ENCODE measurements at places on chromosomes 2 and 18.

DNA sequence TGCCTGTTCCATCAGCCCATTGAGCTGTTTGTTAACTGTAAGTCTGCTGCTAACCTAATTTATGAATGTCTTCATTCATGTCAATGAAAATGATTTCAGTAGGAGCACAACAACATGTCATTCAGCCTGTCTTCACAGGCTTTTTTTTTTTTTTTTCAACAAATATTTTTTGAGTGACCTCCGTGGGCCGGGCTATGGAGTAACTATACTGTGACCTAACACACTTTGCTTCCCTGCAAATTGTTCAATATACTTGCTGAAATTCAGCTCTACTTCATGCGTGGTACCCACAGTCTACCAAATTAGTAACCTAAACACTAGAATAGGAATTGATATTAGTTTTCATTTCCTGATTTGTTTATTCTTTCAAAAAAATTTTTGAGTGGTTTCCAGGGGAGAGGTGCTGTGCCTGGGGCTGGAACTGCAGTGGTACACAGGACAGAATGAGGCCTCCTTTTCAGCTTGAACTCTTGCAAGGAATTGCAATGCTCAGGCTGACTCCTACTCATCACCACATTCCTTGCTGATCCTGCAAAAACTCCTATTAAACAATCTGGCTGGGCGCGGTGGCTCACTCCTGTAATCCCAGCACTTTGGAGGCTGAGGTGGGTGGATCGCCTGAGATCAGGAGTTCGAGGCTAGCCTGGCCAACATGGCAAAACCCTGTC is 87.1 kb downstream of the CDH20 start:
- DNase-seq: peak; percentile 28

DNA sequence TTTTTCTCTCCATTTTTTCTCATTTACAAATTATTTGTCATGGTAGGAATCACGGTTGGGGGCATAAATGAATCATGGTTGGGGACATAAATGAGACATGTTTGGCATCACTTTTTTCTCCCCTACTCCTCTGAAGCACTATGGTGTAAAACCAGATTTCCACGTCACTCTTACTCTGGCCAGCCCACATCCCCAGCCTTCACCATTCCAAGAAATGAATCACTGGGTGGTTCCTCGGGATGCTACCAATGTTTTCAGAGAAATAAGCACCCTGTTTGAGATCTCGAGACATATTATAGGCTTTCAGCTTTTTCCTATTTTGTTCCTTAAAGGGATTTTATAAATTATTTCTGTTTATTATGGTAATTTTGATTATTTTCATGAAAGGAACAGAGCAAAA is 155.0 kb upstream of the SLC8A1 start:
- no peak for DNase-seq

- DNase-seq: no peak
Measured at GRCh38 chr18:57885931-57886330, 82.8 kb upstream of the ATP8B1 start.

DNA sequence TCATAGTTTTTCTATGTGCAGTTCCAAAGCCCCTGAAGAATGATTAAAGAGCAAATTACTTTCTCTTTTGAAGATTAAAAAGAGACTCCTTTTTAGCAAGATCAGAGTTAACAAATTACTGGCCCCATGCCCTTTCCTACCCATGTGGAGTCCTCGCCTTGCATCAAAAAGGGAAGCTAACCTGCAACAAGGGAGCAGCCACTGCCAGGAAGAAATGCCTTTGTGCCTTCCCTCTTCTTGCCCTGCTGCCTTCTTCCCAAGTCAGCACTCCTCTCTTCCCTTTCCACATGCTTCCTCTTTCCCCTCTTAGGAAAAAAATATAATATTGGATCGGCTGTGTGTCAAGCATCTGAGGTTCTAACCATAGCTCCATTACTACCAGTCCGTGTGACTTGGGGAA is 37.1 kb upstream of the CYP1B1 start:
- DNase-seq: no peak

DNA sequence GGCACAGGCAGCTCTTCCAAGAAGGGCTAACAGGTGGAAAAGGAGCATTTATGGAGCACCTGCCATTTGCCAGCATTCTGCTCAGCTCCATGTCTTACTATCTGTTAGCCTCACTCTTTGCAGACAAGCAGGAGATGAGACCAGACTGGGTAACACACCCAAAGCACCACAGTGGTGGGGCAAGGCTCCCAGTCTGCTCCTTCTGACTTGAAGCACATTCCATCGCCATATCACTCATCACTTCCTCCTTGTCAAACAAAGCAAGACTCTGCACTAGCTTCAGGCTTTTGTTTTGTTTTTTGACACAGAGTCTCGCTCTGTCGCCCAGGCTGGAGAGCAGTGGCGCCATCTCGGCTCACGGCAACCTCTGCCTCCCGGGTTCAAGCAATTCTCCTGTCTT is 182.8 kb downstream of the MGAT5 start:
- DNase-seq: no peak

DNA sequence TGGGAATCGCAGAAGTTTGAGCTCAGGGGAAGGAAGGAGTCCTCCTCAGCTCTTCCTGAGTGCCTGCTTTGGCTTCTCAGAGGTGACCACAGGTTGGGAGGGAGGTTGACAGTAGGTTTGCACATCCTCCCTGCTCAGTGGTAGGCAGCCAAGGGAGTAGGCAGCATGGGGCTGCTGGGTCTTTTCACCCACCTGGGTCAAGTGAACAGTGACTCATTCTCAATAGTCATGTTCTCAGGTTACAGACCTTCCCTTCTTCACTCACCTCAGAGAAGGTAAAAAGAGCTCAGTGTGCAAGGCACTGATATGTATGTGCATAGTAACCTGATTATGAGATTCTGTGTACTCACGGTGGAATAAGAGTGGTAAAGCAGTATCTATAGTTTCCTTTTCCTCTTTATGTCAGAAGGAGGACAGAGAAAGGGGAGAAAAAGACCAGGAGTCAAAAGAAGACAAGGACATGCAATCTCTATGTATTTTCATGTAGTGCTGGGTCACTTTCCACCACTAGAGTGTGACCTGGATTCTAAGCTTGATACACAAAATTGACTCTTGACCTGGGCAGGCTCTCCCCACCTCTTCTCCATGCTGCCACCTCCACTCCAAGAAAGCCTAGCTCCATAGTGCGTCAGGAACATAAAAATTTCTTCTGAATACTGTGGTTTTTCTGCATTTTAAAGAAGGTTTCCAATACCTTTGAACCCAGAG is 36.5 kb upstream of the ASNSD1 start:
- DNase-seq: no peak

- no peak for DNase-seq
Measured at GRCh38 chr18:73879328-73879727, 268.3 kb downstream of the FBXO15 start.

- DNase-seq: no peak
Measured at GRCh38 chr18:25111377-25112288, 240.3 kb downstream of the ZNF521 start.

DNA sequence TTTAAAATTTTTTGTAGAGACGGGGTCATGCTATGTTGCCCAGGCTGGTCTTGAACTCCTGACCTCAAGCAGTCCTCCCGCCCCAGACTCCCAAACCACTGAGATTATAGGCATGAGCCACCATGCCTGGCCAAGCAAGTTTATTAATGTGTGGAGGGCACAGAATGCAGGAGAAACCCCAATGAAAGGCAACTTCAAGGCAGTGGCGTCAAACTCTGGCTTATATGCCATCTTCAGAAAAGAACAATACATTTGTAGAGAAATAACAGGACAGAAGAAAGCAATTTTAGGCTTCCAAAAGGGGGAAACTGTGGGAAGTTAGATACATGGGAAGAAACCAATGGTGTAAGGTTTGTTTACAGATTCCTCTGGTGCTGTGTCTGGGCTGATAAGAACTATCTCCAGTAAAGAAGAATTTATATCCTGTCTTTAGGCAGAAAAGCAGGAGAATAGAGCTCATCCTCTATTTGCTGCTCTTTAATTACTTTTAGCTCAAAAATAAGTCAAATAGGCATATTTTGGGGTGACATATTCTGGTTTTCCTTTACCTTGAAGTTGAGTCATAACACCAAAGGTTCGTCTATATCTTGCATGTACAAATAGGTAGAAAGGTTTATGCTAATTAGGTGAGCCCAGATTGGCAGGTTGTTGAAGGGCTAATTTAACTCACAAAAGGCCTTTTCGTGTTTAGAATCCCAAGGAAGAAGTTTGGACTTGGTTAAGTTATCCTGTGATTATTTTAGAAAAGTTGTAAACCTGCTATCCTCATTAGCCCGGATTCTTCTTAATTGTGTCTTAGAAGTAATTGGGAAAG is 26.0 kb upstream of the TMEM214 start:
- DNase-seq: no peak

- no peak for DNase-seq
Measured at GRCh38 chr18:23580677-23581367, 5.5 kb downstream of the NPC1 start.

GRCh38 chr2:222943820-222944219 is 83.0 kb downstream of the ACSL3 start:
- no peak for DNase-seq

DNA sequence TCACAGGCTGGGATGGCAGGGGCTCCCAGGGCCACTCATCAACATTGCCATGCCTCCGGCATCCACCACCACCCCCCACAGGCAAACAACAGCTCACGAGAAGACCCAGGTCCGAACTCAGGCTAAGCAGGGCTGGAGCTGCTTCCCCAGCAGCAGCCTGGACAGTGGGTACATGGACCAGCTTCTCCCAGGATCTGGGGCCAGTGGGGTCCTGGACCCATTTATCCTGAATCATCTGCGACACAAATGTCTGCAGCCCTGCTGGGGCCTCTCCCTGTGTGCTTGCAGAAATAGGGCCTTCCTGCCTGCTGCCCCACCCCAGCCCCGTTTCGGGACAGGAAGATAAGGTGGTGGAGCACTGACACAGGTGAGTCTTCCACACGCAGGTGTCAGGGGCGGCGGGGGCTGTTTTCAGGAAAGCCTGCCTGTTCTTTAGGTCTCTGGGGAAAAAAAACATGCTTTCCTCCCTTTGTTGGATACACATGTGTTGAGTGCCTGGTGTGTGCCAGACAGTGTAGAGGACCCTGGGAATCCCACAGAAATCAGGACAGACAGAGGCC is 4.5 kb downstream of the PRLH start:
- no peak for DNase-seq

GRCh38 chr2:220504938-220505503 is 877.6 kb downstream of the SLC4A3 start:
- no peak for DNase-seq

GRCh38 chr2:188475945-188476344 is 184.3 kb downstream of the GULP1 start:
- DNase-seq: no peak

GRCh38 chr2:234752966-234753365 is 198.9 kb upstream of the SH3BP4 start:
- peak; percentile 10 for DNase-seq

DNA sequence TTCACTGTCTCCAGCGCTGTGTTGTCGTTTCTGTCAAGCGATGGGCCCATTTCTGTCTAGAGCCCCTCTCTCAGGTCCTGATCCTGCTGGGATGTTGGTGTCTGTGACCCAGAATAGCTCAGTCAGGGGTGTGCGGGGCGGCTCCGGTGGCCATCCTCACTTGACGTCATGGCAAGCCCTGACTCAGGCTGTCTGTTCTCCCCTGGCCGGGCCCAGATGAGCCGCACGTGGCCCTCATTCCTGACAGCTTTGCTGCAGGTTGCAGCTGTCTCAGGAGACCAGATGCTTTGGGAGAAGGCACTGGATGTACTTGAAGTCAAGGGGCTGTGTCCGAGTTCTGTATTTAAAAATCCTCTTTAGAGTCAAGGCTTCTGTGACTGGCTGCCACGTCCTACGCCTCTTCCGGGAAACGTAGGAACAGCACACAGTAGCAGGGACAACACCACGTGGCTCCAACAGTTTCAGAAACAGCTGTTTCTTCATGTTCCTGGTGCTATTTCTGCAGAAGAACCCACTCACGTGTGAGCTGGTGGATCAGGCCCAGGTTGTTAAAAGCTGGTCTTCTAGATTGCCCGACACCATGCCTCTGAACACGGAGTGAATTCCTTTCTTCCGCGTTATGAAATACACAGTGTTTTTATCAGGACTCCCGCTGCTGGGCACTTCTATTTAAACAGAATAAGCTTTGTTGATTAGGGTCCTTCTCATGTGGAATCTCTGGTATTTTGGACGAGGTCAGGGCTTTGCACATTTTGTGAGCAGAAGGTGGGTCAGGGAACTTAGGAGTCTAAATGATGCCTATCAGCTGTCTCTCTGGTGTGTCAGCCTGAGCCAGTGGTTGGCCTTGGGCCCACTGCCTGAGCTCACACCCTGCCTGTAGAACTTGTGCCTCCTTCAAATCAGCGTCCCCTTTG is 28.3 kb upstream of the NTSR2 start:
- peak; percentile 35 for DNase-seq

- peak; percentile 47 for DNase-seq
Measured at GRCh38 chr2:241507430-241508239, 749 bp downstream of the STK25 start.

GRCh38 chr18:45845410-45845809 is 19.9 kb downstream of the SIGLEC15 start:
- DNase-seq: no peak

GRCh38 chr18:39296293-39296888 is 1730.8 kb upstream of the CELF4 start:
- DNase-seq: no peak

- no peak for DNase-seq
Measured at GRCh38 chr2:69300650-69301049, 86.4 kb downstream of the GFPT1 start.

DNA sequence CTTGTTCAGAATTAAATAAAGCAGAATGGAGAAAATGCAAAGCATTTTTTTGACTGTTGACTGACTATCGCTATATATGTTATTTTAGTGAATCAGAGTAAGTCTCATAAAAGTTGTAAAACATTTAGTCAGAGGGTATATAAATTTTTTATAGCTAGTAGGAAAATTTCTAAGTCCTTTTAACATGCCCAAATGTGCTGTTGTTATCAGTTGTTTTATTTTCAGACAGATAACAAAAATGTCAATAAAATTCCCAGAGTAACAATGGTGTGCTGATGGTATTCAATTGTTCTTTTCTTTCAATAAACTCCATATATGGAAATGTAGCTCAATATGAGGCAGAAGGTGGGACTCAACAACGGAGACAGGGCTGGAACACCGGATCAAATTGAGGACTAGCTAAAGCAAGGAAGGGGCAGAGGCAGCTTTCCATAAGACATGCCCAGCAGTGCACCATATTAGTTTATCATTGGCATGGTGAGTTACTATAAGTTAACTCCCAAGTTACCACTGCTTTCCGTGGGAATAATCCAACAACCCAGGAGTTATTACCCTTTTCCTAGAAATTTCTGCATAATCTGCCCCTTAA is 26.6 kb downstream of the GULP1 start:
- DNase-seq: no peak

GRCh38 chr2:160427629-160428404 is 65.8 kb downstream of the RBMS1 start:
- peak; percentile 30 for DNase-seq

DNA sequence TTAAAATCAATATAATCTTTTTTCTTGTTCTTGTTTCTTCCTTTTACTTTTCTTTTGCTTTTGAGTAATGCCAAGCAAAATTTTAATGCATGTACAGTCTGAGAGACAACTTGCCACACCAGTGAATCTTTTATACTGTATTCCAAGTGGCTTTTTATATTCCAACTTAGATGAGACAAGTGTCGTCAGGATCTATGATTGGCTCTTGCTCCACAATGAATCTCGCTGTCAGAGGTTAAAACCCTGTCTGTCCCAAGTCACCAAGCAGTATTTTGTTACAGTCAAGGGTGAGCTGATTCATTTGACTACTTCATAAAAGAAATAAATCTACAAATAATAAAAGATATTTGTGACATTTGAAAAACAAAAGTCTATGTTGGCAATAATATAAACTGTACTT is at the start of gene MSTN:
Gene MSTN (minus strand): TSS at position 129 of the 400 bp plus-strand sequence. CDS start 133 bp downstream, outside the sequence.
- DNase-seq: no peak
